Natural killer cell (primary cell): ENCODE measurements at places on chromosomes 3 and 15. TPM values are rescaled to one million over a fixed set of nuclear protein-coding genes. Genes with fewer than 3 reads are reported as not detected.

DNA sequence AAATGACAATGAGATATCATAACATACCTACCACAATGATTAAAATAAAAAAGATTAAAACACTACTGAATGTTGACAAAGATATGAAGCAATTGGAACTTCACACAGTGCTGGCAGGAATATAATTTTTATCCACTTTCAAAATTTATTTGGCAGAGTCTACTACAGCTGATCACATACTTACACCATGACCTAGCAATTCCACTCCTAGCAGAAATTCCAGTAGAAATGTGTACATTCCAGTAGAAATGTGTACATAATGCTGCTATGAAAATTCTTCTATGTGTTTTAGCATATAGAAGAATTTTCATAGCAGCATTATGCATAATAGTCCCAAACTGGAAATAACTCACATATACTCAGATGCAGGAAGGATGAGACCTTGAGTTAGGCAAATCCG is 43.5 kb downstream of the IFT57 start:
- DNase-seq, result no peak

TBCCD1 gene
- total RNA-seq, result 20.3 TPM

DNA sequence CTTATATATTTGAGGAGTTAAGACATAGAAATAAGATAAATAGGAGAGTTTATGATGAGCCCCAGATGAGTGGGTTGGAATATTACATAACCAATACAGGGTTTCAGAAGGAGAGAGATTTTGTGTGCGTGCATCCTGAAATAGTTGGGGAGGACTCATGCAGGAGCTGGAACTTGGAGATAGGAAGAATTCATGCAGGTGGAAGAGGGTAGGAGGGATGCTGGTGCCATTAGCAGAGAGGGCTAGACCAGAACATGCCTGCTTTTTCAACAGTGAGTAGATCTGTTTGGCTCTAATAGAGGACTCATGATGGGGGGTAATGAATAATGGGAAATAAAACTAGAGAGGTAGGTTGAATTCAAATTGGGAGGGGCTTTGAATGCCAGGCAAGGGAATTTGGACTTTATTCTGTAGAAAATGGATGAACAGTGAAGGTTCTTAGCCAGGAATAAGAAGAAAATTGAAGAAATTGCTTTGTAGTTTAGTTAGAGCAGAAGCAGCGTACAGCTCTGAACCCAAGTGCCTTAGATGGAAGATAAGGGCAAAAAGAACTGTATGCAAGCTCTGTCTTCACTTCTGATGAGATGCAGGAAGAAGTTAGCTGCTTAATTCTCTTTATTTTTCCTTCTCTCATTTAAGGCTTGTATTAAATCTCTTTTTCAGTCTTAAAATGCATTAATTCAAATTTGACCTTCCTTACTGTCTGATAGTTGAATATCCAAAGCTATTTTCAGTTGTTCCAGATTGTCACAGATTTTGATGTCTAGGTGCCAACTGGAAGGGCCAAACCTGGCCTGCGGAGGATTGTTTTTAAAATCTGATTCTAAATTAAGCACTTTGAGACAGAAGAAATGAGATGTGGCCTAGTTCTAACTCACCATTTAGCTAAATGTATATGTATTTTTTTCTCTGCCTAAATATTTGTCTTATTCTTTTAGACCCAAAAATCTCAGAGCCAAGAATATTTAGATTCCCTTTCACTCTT is 86.3 kb downstream of the PPM1L start:
- no peak for DNase-seq

DNA sequence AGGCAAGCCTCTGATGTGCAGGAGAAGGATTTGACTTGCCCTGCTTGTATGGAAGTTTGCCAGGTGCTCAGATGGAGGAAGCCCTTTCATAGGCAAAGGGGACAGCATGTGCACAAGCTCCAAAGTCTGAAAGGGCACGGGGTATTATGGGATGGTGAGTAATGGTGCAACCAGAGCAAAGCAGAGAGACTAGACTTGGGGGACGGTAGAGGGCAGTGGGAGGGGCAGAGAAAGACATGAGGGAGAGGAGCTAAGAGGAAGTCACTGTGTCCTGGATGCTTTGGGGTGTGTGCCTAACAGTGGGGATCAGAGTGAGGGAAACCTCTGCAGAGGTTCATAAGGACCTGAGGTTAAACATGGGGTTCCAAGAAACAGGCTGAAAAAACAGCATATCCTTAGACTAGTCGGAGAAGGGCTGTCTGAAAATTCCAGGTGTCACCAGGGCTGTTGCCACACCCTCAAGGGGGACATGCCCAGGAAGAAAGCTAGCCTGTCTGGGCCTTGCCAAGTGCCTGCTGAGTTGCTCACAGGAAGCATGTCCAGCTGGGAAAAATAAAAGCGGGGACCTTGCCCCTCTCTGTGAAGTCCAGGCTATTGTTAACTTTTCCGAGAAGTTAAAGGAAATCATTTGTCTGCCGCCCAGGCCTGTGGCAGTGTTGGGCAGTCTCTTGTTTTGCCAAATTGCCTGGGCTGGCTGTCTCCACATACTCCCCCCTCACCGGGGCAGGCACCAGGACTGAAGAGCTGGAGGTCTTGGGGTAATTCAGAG is 47.1 kb downstream of the HRH1 start:
- DNase-seq, result no peak

GNL3 gene
- 81.1 TPM for total RNA-seq

UROC1 gene
- not detected for total RNA-seq

GRCh38 chr3:60810881-60811280 is 440.4 kb downstream of the FHIT start:
- no peak for DNase-seq

GRCh38 chr3:21500834-21501233 is 250.2 kb downstream of the ZNF385D start:
- DNase-seq, result no peak

DNA sequence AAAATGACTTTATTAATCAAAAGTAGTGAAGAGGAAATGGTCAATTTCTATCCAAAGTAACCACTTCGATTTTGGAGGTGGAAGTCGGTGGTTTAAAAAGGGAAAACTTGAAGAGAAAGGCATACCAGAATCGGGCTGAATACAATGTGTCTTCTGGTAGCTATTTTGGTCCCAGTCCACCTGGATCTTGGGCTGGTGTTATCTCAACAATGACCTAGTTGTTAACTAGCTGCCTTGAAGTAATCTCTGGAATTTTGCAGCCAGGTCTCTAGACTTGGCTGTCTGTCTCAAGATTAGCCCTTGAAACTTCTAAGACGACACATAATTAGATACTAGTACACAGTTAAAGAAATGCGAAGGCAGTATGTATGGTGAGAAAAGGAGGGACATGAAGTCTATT is 409.8 kb downstream of the GRM7 start:
- DNase-seq, result no peak

DNA sequence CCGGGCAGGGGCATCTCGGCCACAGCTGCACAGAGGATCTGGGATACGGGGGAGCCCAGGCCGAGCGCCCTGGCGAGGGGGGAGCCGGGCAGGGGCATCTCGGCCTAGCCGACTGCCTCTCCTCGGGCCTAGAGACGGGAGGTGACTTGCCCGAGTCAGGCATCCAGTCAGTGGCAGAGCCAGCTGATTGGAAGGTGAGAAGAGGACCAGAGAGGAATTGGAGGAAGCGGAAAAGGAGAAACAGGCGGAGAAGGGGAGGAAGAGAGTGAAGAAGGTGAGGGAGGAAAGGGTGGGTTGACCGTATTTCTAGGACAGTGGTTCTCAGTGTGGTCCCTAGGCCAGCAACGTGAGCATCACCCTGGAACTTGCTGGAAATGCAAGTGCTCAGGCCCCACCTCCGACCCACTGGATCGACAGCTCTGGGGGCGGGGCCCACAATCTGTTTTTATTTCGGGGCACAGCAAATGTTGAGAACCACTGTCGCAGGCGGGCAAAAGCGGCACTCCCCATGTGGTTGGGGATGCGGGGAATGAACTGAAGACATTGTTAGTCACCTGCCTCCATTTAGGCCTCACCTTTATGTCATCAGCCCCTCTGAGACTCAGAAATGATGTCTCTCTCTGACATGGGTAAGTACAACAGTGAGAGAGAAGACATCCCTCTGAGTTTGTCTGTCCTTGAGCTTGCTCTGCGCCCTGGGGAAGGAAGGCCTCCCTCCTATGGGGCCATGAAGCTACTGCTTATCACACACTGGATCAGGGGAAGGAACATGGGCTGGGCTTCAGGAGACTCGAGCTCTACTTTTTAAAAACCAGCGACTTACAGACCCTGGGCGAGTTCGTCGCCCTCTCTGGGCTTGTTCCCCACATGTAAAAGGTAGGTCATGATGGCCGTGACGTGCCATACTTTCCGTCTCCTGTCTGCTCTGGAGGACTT is 1.0 kb upstream of the MELTF start:
- DNase-seq, result no peak

DNA sequence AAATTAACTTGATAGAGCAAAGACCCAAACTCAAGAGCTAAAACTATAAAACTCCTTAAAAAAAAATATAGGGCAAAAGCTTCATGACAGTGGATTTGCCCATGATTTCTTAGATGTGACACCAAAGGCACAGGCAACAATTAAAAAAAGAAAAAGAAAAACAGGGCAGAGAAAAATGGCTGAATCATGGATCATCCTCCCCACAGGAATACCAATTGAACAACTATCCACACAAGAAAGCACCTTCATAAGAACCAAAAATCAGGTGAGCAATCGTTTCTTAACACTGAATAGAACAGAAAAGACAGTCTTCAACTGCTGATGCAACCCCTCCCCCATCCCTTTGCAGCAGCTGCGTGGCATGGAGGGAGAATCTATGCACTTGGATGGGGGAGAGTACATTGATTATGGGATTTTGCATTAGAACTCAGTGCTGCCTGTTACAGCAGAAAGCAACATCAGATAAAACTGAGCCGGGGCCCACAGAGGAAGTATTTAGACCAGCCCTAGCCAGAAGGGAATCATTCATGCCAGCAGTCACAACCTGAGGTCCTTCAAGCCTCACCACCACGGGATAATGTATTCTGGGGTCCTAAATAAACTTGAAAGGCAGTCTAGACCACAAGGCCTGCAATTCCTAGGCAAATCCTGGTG is 15.7 kb downstream of the C3orf33 start:
- DNase-seq, result no peak

TMEM212 gene
- total RNA-seq, result not detected

GOLGA6D gene
- not detected for total RNA-seq
